Stimulated activated CD4-positive, alpha-beta T cell treated with anti-CD3 and anti-CD28 coated beads, TNF-alpha, amount 100 ng/mL, for 24 hours (primary cell): ENCODE measurements at places on chromosomes 16 and 17.

GRCh38 chr16:49494891-49495566, 121.4 kb downstream of the C16orf78 start:
- no peak for DNase-seq

- DNase-seq: no peak
Observed at GRCh38 chr17:17061516-17061915, 19.3 kb downstream of the MPRIP start.

DNA sequence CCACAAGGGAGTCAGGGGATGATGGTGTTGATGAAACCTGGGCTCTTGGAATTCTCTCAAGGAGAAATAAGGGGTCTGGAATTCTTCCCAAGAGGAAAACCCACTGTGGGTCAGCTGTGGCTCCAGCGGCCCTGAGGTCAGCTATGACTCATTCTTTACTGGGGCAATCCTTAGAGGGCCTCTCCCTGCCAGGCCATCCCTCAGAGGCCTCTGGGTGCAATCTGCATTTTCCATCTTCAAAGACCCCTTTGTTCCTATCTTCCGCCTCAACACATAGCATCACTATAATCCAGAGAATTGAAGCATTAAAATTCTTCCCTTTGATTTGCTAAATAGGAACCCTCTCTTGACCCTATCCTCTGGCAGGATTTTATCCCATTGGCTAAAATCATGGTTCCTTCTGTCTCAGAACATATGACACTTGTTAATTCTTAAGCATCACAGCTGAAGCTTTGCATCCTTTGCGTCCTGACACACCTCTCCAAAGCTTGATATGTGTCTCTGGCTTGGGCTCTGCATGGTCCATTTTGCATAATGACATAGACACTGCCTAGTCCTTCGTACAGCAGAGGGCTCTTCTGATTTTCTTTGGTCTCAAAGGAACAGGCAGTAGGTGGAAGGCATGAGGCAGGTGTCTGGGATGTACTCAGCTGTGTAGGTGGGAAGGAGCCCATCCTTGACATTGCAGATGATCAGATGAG, 4.4 kb upstream of the KRT37 start:
- no peak for DNase-seq

GRCh38 chr16:86899757-86900156, 321.4 kb downstream of the FOXL1 start:
- DNase-seq: no peak

DNA sequence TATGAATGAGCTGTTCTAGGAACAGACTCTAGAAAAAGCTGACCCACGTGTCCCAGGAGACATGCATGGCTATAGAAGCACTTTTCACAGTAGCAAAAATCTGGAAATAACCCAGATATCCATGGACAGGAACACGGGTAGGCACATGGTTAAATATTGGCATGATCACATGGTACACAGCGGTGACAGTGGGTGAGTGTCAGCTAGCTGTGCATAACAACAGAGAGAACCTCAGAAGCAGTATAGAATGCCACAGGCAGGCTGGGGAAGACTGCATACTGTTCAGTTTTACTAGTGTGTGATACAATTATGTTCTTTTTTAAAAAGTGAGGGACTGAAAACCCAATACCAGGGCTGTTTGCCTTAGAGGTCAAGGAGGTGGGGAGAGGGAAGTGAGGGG, 31.4 kb downstream of the EPN2 start:
- DNase-seq: no peak

GRCh38 chr16:89842471-89843408, 14.5 kb downstream of the SPIRE2 start:
- DNase-seq: no peak

DNA sequence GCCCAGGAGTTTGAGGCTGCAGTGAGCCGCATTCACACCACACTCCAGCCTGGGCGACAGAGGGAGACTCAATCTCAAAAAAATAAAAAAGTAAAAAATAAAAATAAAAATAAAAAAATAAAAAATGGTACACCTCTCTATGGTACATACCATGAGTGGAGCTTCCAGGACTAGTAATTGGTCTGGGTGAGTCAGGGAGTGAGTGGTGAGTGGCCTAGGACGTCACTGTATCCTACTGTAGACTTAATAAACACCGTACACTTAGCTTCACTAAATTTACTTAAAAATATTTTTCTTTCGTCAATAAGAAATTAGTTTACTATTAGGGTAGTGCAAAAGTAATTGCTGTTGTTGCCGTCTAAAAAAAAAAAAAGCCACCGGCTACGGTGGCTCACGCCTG, 9.0 kb downstream of the CDH5 start:
- no peak for DNase-seq
